ENCODE measurements at places on chromosomes 4 and X.

GRCh38 chr4:120829113-120829831, 93.3 kb downstream of the PRDM5 start:
- DNase-seq, result no peak
- no peaks in the 10 kb centered on the region for H3K36me3 ChIP-seq
- no peaks in the 10 kb centered on the region for H3K4me1 ChIP-seq
- no peaks in the 10 kb centered on the region for H3K27me3 ChIP-seq

DNA sequence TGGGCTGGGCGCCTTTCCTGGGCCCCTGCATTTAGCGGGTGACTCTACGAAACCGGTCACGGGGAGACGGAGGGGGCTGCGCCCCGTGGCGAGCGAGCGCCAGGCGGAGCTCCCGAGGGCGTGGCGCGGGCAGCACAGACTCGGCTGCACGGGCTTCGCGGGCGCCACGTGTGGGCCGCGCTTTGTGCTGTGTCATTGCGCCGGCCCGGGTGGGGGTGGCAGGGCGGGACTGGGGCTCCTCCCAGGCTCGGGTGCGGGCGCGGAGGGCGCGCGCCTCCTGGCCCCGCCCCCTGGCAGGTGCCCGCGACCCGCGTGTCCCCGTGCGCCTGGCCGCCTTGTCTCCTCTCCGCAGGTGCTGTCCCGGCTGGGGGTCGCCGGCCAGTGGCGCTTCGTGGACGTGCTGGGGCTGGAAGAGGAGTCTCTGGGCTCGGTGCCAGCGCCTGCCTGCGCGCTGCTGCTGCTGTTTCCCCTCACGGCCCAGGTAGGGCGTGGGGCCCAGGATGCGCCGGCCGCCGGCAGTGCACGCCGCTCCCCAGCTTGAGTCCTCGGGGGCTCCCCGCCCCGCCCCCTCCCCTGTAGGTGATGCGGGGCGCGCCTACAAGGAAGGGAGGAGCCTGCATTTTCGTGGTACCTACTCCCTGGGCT, 651 bp downstream of the UCHL1 start:
- H3K4me1 ChIP-seq, result peaks cover 33% of the 10 kb centered on the region
- no peaks in the 10 kb centered on the region for H3K27me3 ChIP-seq
- peak overlapping the region; percentile 90 for H3K27ac ChIP-seq
- DNase-seq, result peak; percentile 58

- no peaks in the 10 kb centered on the region for H3K36me3 ChIP-seq
- no peaks in the 10 kb centered on the region for H3K27me3 ChIP-seq
- no peak overlapping the region for H3K27ac ChIP-seq
- H3K4me1 ChIP-seq, result no peaks in the 10 kb centered on the region
- peak; percentile 83 for DNase-seq
Observed at GRCh38 chr4:23373261-23373660, 516.6 kb downstream of the PPARGC1A start.

GRCh38 chr4:2615821-2616220, 79.4 kb downstream of the FAM193A start:
- H3K27me3 ChIP-seq, result no peaks in the 10 kb centered on the region
- no peaks in the 10 kb centered on the region for H3K36me3 ChIP-seq
- no peaks in the 10 kb centered on the region for H3K4me1 ChIP-seq
- no peak overlapping the region for H3K4me3 ChIP-seq
- H3K27ac ChIP-seq, result no peak overlapping the region

DNA sequence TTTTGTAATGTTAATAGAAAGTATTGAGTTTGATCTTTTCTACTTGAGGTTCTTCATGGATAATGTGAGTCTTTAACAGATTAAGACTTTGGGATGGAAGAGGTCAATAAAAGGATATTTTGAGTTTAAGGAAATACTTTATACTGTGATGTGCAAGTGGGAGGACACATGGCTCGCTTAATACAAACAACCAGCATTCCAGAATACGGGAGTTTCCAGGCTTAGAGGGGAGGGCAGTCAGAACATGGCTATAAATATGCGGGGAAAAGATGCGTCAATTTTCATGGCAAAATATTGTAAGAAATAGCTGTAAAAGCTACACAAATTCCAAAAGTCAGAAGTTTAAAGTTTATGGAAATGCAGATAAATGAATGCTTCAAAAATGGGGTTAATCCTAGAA, 192.3 kb downstream of the AASDH start:
- no peak overlapping the region for H3K27ac ChIP-seq
- DNase-seq, result no peak
- no peaks in the 10 kb centered on the region for H3K36me3 ChIP-seq
- H3K27me3 ChIP-seq, result no peaks in the 10 kb centered on the region
- H3K4me3 ChIP-seq, result no peak overlapping the region

- no peaks in the 10 kb centered on the region for H3K27me3 ChIP-seq
- no peaks in the 10 kb centered on the region for H3K36me3 ChIP-seq
- no peaks in the 10 kb centered on the region for H3K4me1 ChIP-seq
- H3K4me3 ChIP-seq, result no peak overlapping the region
Observed at GRCh38 chrX:9196961-9197640, 163.2 kb upstream of the FAM9B start.

GRCh38 chr4:36183232-36183631, 61.1 kb downstream of the ARAP2 start:
- H3K4me3 ChIP-seq, result no peak overlapping the region
- DNase-seq, result no peak
- no peaks in the 10 kb centered on the region for H3K27me3 ChIP-seq
- H3K36me3 ChIP-seq, result no peaks in the 10 kb centered on the region
- no peaks in the 10 kb centered on the region for H3K4me1 ChIP-seq

DNA sequence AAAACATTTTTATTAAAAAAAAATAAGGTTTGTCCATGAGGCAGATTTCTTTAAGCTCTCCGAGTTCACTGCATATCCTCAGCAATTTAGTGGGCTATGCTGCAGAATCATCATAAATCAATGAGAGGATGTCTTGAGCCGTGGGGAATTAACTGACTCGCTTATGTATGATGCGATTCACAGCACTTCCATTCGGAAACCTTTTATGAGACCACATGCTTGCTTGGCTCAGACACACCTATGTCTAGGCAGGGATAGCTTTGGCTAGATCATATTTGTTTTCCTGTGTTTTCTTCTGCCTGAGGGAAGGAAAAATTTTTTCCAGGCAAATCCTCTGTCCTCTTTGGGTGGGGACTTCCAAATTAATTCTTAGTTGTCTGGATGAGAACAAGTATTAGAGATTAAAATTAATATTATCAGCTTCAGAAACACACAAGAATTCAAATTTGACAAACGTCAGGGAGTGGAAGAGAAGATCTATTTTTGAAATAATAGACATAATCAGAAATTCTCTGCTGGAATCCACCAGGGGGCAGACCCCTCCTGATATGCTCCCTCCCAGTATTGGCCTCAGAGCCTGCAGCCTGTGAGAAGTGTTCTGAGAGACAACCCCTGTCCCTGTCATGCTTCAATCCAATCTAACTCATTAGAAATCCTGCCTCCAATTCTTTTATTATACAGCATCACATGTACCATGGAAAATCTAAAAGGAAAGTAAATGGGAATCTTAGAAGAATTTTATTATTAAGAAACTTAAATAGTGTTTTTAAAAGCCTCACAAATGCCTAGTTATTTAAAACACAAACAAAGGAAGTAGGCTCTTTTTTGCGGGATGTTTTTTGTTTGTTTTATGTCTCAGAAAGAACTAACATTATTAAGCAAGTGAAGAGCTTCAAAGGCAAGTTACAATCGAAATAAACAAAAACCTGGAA, 345.1 kb upstream of the TACR3 start:
- DNase-seq, result peak; percentile 11
- H3K36me3 ChIP-seq, result no peaks in the 10 kb centered on the region
- H3K27ac ChIP-seq, result no peak overlapping the region
- no peaks in the 10 kb centered on the region for H3K27me3 ChIP-seq
- H3K4me1 ChIP-seq, result no peaks in the 10 kb centered on the region
- no peak overlapping the region for H3K4me3 ChIP-seq

- no peak overlapping the region for H3K4me3 ChIP-seq
- DNase-seq, result no peak
- 0 out of 2 replicates have a peak overlapping the region, but pooled peaks have one; percentile 32 for H3K27ac ChIP-seq
- peaks cover 17% of the 10 kb centered on the region for H3K4me1 ChIP-seq
Observed at GRCh38 chr4:102390438-102390837, 45.2 kb upstream of the SLC39A8 start.

DNA sequence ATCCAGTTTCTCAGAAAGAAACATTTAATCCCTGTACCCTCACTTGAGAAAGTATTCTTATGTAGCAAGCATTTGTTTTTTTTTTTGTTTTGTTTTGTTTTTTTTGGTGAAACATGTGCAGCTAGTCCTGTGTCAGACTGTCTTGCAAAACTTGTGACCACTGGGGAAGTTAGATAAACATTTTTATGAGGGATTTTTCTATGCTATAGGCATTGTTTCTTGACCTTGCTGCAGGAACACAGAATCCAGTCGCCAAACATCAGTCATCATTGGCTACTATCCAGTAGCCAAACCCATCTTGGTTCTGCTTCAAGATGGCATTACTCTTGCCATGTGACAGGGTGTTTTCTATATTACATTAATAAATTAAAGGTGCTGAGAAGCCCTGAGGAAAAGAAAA, 7.7 kb upstream of the MAPK10 start:
- no peaks in the 10 kb centered on the region for H3K4me1 ChIP-seq
- DNase-seq, result no peak
- no peak overlapping the region for H3K4me3 ChIP-seq
- no peaks in the 10 kb centered on the region for H3K27me3 ChIP-seq
- no peak overlapping the region for H3K27ac ChIP-seq

GRCh38 chrX:109350551-109350950, 131.3 kb downstream of the GUCY2F start:
- no peak for DNase-seq
- no peaks in the 10 kb centered on the region for H3K4me1 ChIP-seq
- no peaks in the 10 kb centered on the region for H3K27me3 ChIP-seq
- H3K27ac ChIP-seq, result no peak overlapping the region
- H3K36me3 ChIP-seq, result no peaks in the 10 kb centered on the region

GRCh38 chr4:124973716-124974115, 261.2 kb upstream of the ANKRD50 start:
- no peak for DNase-seq
- H3K4me3 ChIP-seq, result no peak overlapping the region
- no peaks in the 10 kb centered on the region for H3K36me3 ChIP-seq

DNA sequence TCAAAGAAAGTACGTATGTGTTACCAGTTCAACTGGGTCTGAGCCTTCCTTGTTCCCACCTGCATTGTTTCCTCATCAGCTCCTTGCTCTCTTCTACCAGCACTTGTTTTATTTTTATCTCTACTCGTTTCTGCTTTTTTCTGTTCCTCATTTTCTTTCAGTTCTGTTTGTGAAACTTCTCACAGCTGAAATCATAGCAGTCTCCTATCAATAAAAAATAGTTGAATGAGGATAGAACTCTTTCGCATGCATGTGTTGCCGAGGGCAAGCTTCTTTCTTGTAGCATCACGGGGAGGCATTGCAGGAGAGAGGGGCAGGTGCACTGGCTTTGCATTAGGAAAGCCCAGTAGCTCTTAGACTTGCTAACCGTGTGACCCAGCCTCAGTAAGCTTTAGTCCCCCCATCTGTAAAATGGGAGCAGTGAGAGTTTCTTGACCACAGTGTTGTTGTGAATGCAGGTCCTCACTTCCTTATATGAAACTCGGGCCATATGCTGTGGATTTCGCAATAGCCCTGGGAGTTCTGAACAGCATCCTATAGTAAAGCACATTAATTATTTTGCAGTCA, 24.7 kb downstream of the OFD1 start:
- H3K27ac ChIP-seq, result no peak overlapping the region
- peaks cover 18% of the 10 kb centered on the region for H3K36me3 ChIP-seq
- H3K4me1 ChIP-seq, result no peaks in the 10 kb centered on the region
- no peak overlapping the region for H3K4me3 ChIP-seq
- DNase-seq, result no peak

- H3K27ac ChIP-seq, result no peak overlapping the region
- no peaks in the 10 kb centered on the region for H3K27me3 ChIP-seq
- DNase-seq, result no peak
- no peaks in the 10 kb centered on the region for H3K36me3 ChIP-seq
- H3K4me1 ChIP-seq, result peaks cover 30% of the 10 kb centered on the region
Observed at GRCh38 chr4:123545667-123546572, 149.3 kb downstream of the SPRY1 start.

DNA sequence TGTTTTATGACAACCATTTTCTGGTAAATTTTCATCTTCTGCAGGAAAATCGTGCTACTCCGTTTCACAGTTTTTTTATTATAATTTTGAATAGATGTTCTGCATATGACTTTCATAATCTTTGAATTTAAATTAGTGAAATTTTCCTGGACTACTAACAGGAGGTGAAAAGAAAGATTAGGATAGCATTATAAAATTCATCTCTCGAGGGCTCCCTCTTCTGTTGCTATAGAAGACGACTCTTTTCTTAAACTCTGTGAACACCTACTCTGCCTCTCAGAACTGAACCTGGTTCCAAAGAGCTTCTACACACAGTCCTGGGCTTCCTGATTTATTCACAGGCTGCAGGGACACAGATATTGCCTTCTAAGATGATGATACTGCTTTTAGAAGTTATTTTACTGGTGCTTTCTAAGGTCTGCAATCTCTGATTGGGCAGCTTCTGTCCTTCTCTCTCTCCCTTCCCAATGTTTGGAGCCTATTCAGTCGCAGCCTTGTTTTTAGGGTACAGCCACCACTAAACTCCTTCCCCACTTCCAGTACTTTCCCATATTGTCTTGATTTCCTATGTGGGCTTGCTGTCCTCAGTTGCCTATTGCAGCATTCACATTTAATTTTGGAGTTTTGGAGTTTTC, 10.1 kb upstream of the SAP30 start:
- no peak overlapping the region for H3K27ac ChIP-seq
- no peaks in the 10 kb centered on the region for H3K27me3 ChIP-seq
- DNase-seq, result no peak
- no peaks in the 10 kb centered on the region for H3K36me3 ChIP-seq
- H3K4me1 ChIP-seq, result no peaks in the 10 kb centered on the region

DNA sequence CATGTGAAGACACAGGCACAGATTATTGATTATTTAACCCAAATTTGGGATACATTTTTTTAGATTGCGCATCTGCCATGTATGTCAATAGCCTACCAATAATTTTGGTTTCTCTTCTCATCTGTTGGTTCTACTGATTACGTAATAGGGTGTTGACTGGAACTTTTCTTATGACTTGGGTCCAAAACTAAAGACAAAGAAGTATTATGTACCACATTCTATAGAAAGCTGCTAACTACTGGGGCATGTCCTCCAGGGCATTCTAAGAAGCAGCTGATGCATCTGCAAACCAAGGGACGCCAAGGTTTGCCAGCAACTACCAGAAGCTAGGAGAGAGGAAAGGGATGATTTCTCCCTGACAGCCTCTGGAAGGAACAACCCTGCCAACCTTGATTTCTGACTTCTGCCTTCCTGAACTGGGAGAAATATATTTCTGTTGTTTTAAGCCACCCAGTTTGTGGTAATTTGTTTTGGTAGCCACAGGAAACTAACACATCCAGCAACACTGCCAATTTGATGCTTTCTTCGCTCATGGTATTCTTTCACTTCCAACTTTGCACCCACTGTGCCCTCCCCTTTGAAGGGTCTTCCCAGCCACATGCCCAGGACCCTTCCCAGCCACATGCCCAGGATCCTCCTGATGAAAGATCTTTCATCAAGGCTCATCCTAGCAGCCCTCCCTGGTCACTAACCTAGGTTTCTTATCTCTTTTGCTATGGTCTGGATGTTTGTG, 15.9 kb upstream of the TLR1 start:
- peak overlapping the region; percentile 87 for H3K27ac ChIP-seq
- no peaks in the 10 kb centered on the region for H3K36me3 ChIP-seq
- DNase-seq, result no peak
- no peaks in the 10 kb centered on the region for H3K27me3 ChIP-seq
- H3K4me1 ChIP-seq, result peaks cover 33% of the 10 kb centered on the region

- H3K27ac ChIP-seq, result no peak overlapping the region
- no peaks in the 10 kb centered on the region for H3K4me1 ChIP-seq
- H3K4me3 ChIP-seq, result no peak overlapping the region
- H3K27me3 ChIP-seq, result no peaks in the 10 kb centered on the region
Observed at GRCh38 chr4:169956091-169956843, 69.9 kb downstream of the MFAP3L start.

All from PC-9 (cell line).